Inflammatory macrophage treated with lipopolysaccharide for 1 hour (primary cell): ENCODE measurements at places on chromosomes 7 and 10.

DNA sequence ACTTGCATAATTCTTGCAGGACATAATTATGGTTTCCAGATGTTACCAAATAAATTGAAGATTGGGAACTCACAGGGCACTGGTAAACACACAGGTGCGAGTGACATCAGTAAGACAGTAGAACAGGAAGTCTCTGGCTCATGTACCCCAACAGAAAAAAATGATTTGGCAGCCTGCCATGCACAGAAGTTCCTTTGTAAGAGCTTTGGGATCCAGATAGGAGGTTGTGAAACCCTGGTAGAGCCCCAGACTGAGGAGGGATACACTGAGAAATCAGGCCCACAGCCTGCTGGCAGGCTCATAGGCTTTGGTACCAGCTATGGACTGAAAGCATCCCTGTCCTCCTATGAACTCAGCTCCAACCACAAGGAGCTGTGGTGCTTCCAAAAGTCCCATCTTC is 118.0 kb downstream of the COBL start:
- no peak for DNase-seq

DNA sequence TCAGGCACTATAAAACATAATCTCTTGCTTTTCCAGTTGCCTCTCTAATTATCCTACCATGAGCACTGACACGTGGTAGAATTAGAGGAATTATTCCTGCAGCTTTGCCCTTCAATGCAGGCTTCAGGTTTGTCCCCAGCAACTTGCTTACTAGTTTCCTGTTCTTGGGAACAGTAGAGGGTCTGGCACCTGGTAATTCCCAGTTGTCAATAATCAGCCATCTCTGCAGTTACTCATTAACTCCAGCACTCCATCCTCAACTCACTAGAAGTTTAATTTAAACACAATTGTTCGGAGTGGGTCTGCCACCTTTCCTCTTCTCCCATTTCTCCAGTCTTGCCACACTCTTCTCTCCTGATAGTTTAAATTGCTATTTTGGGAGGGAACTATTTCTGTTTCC is 324.3 kb upstream of the KIAA1217 start:
- DNase-seq = no peak

- DNase-seq = peak; percentile 63
These were observed 6.6 kb upstream of the ABCC2 start for GRCh38 chr10:99775850-99776249.

GRCh38 chr10:33093362-33093761 is 135.3 kb upstream of the ITGB1 start:
- no peak for DNase-seq

- DNase-seq = no peak
These were observed 83.2 kb upstream of the CHST15 start for GRCh38 chr10:124176349-124177179.

DNA sequence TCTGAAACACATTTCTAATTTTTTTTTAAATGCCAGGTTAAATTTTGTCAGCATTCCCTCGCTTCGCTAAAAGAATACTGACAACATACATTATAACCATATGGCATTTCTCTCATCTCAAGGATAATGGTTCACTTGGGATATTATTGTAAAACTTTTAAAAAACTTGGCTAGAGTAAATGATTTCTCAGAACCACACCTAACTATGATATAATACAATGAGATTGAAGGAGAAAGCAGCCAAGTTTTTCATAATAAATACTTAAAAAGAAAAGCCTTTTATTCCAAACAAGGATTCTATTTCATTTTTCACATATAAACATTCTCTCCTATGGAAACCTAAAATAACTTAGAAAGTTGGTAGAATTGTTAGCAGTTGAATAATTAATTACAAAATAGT is 413.9 kb downstream of the HGF start:
- no peak for DNase-seq
